ENCODE measurements at places on chromosomes 7 and 10. TPM values are rescaled to one million over a fixed set of nuclear protein-coding genes. Genes with fewer than 3 reads are reported as not detected.

PNLIPRP3 gene
- total RNA-seq, result not detected

FAM25C gene
- total RNA-seq, result not detected

DGKI gene
- 11.3 TPM for total RNA-seq

NUTM2B gene
- total RNA-seq, result 0.32 TPM

UTF1 gene
- total RNA-seq, result not detected

GPC2 gene
- total RNA-seq, result 0.43 TPM

PVRIG gene
- not detected for total RNA-seq

LAMB4 gene
- 0.64 TPM for total RNA-seq

SLC25A40 gene
- 8.4 TPM for total RNA-seq

PTCD1 gene
- 8.2 TPM for total RNA-seq

FOXP2 gene
- total RNA-seq, result 0.86 TPM

ATG9B gene
- 0.32 TPM for total RNA-seq
